ENCODE measurements at places on chromosomes 6 and 20.

DNA sequence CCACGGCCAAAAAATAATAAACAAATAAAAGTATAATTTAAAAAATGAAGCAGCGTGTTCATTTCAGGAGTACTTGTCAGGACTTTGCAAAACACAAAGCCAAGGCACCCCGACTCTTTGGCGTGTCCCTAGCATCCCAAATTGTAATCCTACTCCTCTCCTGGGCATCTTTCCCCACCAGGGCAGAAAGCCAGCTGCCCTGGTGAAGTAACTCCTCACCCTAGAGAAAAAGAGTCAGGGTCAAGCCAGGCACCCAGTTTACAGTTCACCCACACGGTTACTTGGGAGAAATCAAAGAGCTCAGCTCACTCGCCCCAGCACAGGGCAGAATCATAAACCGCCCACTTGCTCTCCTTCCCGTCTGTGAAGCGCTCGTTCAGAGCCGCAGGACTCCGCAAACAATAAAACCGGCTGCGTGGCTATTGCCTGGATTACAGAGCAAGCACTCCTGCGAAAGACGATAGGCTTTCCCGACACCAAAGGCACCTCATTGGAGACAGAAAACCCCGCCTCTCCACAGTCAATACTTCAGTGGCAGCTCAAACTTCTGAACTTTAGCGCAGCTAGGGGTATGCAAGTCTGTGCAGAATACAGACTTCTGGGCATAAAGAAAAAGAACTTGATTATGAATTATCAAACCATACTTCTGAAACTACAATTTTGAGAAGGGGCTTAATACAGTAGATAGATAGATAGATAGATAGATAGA lies 73.0 kb upstream of the NHSL1 start:
- DNase-seq: no peak

- peak; percentile 81 for DNase-seq
These were observed 6.8 kb upstream of the MICA start for GRCh38 chr6:31396422-31397152.

GRCh38 chr6:144123836-144124235 lies 26.5 kb upstream of the STX11 start:
- no peak for DNase-seq

GRCh38 chr20:46308258-46309157 lies at the start of gene CDH22:
Gene CDH22, minus strand, starts transcription at chr20:46308498. Its CDS starts 57,204 bp downstream, at chr20:46251294.
- DNase-seq: no peak

DNA sequence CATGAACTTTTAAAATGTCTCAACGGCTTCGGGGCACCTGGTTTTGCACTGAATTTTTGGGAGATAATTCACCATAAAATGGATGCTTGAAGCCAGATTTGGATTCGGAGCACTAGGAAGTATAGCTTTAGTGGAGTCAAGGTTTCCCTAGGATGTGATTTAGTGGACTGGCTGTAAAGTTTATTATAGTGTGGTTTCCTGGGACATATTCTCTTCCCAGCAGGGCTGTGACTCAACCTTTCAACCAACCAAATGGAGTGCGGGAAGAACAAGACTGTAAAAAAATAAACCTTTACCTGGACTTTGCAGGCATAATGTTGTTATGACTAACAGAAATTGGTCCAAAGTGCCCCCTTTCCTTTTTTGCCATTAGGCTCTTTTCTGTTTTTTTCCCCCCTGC lies 327.4 kb upstream of the MAN1A1 start:
- DNase-seq: no peak
